Breast epithelium (tissue), 4 donors: ENCODE measurements at places on chromosomes 12 and 14.

DNA sequence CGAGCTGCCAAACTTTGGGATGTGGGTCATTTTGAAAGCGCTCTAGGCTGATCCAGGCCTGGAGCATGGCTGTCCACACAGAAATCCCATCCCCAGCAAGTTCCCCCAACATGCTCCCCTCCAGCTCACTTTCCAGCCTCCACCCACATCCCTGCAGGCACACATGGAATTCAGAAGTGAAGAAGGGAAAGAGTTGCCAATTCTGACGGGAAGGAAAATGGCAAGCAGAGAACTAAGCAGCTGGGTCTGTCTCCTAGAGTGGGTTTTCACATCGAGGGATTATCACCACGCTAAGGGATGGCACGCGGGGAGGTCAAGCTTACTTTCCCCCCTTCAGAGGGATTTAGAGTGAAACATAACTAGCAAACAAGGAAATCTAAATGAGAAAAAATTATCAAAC lies 142.3 kb downstream of the RIMBP2 start:
- no peak for DNase-seq

DNA sequence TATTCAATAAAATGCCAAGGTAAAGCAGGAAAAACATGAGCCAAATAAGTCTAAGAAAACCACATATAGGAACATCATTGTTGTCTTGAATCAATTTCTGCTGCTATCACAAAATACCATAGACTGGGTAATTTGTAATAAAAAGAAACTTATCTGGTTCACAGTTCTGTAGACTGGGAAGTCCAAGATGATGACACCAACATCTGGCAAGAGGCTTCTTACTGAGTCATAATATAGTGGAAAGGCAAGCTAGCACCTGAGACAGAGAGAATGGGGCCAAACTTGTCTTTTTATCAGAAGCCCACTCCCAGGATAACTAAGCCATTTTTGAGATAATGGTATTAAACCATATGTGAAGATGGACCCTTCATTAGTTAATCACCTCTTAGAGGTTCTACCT lies 975.9 kb downstream of the FLRT2 start:
- DNase-seq: no peak

DNA sequence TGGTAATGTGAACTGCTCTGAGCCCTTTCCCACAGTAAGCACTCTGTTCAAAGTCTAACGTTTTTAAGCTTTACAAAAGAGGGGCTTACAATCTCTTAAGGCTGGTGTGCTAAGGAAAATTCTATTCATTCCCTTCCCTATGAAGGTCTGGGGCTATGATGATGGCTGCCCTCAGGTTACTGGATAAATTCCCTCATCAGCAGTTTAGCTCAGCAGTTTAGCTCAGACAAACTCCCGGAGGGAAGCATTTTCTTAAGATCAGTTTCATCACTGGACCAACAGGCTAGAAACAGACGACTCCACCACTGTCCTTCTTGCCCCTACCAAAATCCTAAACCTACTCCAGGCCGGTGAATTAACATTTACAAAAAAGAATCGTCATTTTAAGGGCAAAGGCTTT lies 19.1 kb downstream of the ERP29 start:
- DNase-seq: no peak

- no peak for DNase-seq
These were observed 38.4 kb downstream of the GALNT16 start for GRCh38 chr14:69298131-69299071.

GRCh38 chr14:64266239-64266638 lies 27.9 kb downstream of the ESR2 start:
- no peak for DNase-seq

DNA sequence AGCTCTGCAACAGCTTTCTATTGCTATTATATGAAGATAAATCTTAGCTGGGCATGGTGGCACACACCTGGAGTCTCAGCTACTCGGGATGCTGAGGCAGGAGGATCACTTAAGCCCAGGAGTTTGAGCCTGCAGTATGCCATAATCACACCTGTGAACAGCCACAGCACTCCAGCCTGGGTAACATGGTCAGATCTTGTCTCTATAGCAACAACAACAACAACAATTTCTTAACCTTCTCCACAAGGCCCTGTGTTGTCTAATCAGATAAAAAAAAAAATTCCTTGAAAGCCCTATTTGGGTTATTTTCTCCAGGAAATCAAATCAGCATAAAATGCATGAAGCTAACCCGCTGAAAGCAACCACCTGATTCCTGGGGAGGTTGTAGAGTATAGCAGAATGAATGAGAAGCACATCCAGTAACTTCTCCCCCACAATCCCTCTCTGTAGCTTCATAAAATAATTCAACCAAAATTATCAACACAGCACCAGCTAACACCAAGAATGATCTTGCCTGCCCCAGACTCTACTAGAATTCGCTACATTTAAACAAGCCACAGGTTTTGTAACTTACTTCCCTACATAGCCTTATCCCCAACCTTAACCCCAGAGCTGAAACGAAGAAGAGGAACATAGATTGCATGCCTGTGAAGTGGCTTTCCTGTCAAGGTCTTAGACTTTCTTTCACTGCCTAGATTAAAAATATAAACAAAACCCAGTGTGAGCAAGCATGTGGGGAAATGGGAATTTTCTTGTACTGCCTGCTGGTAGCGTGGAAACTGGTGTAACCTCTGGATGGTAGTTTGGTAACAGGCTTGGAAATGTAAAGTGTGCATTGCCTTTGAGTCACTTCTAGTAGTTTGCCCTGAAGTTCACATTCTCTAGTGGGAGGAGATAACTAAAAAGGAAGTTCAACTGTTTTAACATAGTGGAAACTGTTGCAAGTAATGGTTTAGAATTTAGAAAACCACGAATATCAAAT lies 6.0 kb upstream of the STK38L start:
- no peak for DNase-seq

- no peak for DNase-seq
These were observed 939 bp downstream of the NPC2 start for GRCh38 chr14:74491956-74492775.

- DNase-seq: no peak
These were observed 316.2 kb downstream of the EGLN3 start for GRCh38 chr14:33634631-33635030.

GRCh38 chr12:47397664-47398281 lies 308.1 kb downstream of the RPAP3 start:
- no peak for DNase-seq

GRCh38 chr14:77275601-77276017 lies 4.6 kb upstream of the NGB start:
- no peak for DNase-seq

GRCh38 chr12:107207931-107208525 lies 114.7 kb upstream of the CRY1 start:
- no peak for DNase-seq

DNA sequence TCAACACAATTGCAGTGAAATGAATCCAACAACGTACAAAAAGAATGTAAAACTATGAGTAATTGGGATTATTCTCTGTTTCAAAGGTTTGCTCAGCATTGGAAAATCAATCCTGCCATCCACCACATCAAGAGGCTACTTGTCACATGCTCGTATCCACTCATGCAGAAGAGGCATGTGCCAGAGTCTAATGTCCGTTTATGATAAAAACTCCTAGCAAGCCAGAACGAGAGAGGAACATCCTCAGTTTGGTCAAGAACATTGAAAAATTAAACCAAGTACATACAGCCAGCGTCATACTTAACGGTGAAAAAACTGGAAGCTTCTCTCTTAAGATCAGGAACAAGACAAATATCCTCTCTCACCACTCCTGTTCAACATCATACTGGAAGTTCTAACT lies 563.9 kb upstream of the TMEM132C start:
- DNase-seq: no peak

DNA sequence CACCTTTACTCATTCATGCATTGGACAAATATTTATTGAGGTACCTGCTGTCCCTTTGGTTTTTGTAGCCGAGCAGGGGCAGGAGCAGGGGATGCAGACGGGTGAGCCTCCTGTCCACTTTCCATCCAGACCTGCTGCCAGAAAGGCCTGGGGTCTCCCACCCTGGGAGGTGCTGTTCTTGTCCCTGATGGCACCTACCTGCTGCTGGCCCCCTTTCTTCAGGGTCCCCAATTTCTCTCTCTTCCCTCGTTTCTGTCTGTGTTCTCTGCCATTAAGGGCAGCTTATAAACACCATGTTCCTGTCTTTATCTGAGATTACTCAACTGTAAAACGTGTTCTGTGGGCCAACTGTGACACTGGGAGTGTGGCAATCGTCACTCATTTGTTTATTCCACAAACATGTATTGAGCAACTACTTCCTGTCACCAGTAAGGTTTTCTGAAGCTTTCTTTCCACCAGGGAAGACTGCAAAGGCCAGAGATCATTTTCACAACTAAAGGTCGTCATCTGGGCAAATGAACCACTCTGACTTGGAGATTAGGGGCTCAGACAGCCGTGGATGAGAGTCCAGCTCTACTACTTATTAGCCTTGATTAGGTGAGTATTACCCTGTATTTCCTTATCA lies at the start of gene HAL:
Gene HAL, minus strand, starts transcription at position 311 of the 625 bp plus-strand sequence. CDS start 434 bp downstream, outside the sequence.
- DNase-seq: no peak

DNA sequence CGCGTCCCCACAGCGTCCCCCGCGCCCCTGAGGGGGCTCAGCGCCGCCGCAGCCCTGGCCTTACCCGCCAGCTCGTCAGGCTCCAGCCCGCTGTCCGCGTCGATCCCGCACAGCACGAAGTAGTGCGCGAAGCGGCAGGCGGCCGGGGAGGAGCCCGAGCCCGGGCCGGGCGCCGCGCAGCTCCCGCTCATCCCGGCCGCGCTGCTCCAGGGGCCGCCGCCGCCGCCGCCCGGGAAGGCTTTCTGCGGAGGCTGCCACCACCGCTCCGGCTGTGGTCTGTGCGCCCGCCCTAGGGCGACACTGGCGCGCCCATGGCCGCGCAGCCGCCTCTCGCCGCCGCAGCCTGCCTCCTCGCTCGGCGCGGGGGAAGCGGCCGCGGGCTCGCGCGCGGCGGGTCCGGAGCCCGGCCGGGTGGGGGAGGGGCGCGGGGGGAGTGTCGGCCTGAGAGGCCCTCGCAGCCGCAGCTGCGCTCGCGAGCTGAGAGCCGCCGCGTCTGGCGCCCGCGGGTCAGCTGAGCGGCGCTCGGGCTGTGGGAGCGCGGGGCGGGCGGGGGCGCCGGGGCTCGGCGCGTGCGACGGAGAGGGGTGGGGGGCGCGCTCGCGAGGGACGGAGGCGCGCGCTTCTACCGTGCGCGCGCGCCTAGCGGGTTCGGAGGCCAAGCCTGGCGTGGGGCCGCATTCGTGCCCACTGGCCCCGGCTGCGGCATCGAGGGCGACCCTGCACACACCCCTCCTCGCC lies at the start of gene DENND5B:
Gene DENND5B, minus strand, starts transcription at position 495 of the 738 bp plus-strand sequence. Its CDS starts 304 bp downstream, at position 191.
- DNase-seq: peak; percentile 62

- no peak for DNase-seq
These were observed 136.4 kb upstream of the NCOR2 start for GRCh38 chr12:124703856-124704255.

GRCh38 chr12:27732281-27732680 lies 21.6 kb downstream of the MRPS35 start:
- no peak for DNase-seq

GRCh38 chr14:85528080-85528896 lies 1.7 kb upstream of the FLRT2 start:
- no peak for DNase-seq

- DNase-seq: no peak
These were observed 294.1 kb downstream of the DPF3 start for GRCh38 chr14:72599579-72600470.

DNA sequence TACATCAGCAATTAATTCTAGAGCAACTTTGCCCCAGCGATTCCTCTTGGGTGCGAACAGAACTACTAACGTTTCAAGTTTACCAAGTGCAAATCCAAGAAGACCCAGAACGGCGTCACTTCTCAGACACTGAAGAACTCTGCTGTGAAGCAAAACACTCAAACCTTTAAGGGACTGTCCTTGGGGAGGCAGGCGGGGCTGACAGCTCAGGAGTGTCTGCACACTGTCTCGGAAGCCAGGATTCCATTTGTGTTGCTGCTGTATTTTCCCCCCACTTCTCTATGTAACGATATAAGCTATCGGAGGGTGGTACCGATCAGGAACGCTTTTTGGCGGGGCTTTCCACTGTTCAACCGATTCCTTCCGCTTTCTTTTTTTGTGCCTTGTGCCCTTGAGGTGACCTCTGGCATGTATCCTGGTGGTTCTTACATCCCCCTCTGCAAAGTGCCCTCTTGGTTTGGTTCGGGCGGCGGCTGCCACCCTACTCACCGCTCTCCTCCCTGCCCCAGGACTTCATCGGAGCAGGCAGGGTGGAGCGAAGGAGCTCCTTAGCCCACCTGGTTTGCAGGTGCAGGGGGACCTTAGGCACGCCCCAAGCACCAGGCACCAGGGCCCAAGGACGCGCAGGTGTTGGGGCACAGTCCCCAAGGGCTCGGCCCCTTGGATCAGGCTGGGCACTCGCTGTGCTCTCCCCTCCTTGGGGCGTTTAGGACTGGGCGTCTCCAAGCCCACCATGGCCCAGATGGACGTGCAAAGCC lies 19.2 kb upstream of the MLXIP start:
- no peak for DNase-seq

DNA sequence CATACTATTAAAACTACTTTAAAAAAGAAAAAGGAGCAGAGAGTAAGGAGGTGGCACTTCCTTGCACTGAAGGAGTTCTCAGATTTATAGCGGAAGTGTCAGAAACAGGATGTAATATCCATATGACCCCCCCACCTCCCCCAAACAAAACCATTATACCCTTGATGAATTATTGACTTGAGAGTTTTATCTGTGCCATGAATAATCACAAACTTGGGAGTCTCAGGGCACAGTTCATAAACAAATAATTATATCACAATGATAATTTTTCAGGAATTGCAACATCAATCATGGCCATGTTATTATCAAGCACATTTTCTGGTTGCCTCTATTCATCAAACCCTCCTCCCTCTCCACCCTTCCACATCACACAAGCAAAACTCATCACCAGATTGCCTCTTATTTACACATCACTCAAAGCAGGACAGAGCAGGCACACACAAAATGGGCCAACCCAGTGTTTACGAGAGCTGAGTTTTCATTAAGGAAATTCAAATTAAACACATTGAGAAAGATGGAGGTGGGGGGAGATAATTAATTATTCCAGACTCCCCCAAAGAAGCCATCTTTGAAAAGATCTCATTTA lies 141.4 kb downstream of the EGLN3 start:
- no peak for DNase-seq

DNA sequence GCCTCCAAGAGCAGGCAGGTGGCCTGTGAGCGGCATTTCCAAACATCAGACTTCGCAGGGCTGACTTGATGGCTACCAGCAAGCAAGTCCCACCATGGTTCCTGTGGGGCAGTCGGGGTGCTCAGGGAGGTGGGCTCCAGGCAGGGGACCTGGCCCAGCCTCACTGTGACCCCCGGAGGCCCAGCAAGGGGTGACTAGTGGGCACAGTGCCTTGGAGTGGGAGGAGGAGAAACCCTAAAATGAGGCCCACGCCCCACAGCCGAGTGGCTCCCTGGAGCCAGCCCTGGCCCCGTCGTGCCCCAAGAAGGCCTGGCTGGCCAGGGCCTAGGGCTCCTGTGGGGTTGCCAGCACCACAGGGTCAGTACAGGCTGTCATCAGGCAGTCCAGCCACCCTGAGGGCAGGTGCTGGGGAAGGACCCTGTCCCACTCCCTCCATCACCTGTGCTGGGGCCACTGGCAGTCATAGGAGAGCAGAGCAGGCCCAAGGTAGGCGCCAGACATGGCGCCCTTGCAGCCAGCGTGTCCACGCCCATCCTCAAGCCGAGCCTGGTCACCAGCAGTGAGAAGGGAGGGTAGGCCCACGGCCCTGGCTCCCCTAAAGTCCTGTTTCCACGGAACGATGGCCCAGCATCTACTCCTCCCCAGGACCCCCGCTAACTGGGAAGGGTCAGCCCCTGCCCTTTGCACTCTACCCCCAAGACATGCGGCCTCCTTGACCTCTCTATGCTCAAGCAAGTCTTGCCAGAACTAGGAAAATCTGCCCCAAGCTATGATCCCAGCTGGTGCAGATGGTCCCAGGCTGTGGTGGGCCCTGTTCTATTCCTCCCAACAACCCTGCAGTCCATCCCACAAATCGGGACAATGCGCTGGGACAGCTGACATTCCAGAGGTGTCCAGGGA lies 144.2 kb upstream of the C14orf180 start:
- DNase-seq: no peak
